ENCODE measurements at places on chromosomes 1 and 21. TPM values are rescaled to one million over a fixed set of nuclear protein-coding genes. Genes with fewer than 3 reads are reported as not detected.

RRP1B gene
- 47.4 TPM for total RNA-seq

F13B gene
- total RNA-seq: not detected

SERPINC1 gene
- total RNA-seq: 0.25 TPM

S100A2 gene
- 27.5 TPM for total RNA-seq

FCRL6 gene
- not detected for total RNA-seq

RIPPLY3 gene
- 0.92 TPM for total RNA-seq

PLEKHA6 gene
- total RNA-seq: 48.9 TPM

AVPR1B gene
- not detected for total RNA-seq

- no peak for DNase-seq
Observed at GRCh38 chr1:187721216-187721615, 892.5 kb downstream of the PLA2G4A start.

DNA sequence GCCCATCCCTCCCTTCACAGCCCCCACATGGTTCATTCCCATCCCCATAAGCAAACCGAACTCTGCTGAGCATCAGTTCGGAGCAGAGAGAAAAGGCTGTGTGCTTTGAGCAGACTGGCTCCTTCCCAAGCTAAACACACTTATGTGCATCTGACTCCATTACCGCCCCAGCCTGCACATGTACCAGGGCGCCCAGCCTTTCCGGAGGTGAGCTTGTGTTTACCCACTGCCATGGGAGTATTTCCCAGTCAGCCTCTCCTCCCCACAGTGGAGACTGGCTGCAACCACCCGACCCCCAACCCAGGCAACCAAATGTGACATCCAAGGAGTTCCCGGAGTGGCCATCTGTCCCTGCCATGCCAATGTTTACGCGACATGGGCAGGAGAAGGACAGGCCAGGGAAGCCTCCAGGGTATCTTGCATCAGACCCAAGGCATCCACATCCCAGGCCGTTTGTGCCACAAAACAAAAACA, 9.4 kb downstream of the TIAM1 start:
- DNase-seq: no peak

GRCh38 chr1:177953549-177953948, 16.3 kb downstream of the SEC16B start:
- no peak for DNase-seq

GRCh38 chr1:25467193-25467592, 36.5 kb downstream of the MACO1 start:
- DNase-seq: no peak

DNA sequence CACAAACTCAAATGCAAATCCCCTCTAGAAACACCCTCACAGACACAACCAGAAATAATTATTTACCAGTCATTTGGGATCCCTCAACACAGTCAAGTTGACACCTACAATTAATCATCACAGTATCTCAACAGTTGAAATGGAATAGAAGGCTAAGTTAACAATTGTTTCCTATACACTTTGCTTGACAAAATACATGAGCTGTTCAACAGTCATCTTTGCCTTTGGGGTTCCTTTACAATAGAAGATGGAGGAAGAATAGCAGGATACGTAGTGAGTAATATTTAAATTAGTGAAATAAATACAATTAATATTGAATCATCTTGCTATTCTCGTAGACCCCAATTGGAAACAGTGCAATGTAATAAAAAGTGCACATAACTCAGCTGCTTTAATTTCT, 487.3 kb upstream of the ADAMTS5 start:
- DNase-seq: no peak

DNA sequence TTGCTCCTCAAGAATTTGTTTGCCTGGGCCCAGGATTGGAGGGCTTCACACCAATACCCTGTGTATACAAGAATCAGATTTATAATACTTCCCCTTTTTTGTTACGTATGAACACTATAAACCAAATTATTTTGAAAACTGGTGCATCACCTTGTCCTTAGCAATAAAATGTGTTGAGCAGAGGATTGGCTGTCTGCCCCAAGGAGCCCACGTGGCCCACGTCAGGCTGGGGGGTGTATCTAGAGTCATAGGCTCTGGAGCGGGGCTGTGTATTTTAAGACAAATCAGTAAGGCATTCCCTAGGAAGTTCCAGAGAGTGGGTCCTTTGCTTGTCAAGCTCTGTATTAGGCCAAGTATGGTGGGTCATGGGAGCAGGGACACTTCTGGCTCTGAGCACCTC, 2.0 kb upstream of the ST3GAL3 start:
- no peak for DNase-seq

- no peak for DNase-seq
Observed at GRCh38 chr1:88768816-88769215, 84.7 kb downstream of the PKN2 start.

GRCh38 chr1:175665616-175666015, 77.8 kb downstream of the TNR start:
- no peak for DNase-seq

DNA sequence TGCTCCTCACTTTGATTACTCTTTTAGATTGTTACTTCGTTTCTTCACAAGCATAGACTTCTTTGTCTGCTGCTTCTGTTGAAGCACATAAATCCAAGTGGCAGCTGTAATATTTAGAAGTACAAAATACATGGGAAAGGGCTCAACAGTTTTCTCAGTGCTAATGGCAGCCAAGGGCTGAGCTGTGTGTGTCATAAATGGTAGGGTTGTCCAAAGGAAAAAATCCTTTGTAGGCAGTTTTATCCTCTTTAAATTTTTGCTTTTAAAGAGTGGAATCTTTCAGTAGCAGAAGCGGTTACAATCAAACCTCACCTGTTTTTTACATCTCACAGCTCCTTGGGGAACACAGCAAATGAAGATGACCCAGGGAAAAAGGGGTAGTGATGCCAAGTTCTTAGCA, 650.8 kb downstream of the PLPP3 start:
- DNase-seq: no peak

DNA sequence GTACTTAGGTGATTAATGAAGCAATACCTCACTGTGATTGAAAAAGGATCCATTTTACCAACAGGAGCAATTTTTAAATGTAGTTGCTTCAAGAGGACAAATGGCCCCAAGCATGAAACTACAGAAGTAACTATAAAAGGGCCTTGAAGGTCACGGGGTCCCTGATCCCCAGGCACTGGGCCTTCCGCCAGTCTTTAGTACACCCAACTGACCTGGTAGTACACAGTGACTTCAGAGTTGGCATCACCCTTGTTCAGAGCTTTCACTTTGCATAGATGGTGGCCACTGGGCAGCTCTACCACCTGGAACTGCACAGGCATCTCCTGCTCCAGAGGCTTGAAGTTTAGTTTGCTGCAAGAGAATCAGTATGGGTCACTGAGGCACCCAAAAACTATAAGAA, 84.3 kb downstream of the NRDC start:
- no peak for DNase-seq

DNA sequence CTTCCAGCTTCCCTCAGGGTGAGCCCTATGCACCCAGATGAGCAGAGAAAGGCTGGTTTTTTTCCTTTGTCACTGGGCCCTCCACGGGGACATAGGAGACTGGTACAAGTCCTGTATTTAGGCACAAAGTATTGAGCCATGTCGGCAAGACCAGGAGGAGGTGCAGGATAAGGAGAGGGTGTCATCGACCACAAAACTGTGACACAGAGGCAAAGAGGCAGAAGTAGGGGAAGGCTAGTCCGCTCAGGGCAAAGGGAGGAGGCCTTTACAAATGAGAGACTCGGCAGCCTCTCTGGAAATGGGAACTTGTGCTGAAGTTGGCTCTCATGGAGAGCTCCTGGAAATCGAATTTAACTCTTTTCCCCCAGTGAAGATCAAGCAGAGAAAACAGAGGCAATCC, 70.7 kb upstream of the CAMK1G start:
- DNase-seq: no peak

DNA sequence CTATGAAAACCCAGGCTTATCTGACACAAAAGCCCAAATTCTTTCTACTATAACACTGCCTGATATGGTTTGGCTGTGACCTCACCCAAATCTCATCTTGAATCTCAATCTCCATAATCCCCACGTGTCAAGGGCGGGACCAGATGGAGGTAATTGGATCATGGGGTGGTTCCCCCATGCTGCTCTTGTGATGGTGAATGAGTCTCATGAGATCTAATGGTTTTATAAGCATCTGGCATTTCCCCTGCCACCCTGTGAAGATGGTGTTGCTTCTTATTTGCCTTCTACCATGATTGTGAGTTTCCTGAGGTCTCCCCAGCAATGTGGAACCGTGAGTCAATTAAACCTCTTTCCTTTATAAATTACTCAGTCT, 123.3 kb upstream of the USP24 start:
- DNase-seq: no peak

DNA sequence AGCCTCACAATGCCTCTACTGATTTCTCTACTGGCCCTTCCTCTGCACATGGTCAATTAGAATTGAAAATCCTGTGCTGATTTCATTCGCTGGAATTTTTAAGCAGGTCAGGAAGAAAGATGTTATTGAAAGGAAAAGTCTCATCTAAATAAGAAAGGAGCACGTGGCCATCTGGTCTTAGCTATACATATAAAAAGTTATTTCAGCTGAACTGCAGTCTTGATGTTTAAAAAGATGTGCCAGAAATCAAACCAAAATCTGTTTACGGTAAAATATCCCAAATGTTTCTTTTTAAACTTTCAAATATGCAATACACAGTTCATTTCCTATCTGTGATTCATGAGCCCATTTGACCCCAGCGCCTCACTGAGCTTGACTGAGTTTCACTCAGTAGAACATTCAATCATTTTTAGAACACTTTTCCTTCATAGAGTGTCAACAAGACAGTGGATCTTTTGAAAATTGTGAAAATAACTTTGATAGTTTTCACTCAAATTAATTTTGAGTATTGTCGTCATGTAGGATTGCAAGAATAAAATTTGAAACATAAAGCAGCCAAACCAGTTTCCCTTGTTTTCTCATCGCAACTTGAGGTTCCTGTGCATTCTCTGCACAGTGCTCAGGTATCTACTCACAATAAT, 293.6 kb downstream of the PTPRC start:
- no peak for DNase-seq

GRCh38 chr1:11602424-11602823, 51.8 kb downstream of the FBXO2 start:
- DNase-seq: no peak

DNA sequence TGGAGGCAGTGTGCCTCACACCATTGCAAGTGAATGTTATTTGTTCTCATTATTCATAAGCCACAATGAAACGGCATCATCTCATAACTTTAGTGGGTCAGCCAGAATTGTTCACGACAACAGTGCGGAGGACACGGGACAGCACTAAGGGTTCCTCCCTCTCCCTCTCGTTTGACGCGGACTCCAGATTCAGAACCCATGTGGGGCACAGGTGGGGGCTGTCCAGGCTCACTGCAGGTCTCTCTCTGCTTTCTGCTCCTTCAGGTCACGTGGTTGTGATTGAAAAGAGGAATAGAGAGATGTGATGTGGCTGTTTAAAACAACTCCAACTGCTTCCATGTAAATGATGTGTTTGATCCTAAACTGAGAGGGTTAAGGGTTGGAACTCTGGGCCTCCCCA, 13.5 kb downstream of the RUNX1 start:
- DNase-seq: no peak
